T-helper 22 cell (primary cell): ENCODE measurements at places on chromosomes 12 and 14.
A peak's percentile ranks its signal among the peaks of the same experiment; 100 is the strongest.

DNA sequence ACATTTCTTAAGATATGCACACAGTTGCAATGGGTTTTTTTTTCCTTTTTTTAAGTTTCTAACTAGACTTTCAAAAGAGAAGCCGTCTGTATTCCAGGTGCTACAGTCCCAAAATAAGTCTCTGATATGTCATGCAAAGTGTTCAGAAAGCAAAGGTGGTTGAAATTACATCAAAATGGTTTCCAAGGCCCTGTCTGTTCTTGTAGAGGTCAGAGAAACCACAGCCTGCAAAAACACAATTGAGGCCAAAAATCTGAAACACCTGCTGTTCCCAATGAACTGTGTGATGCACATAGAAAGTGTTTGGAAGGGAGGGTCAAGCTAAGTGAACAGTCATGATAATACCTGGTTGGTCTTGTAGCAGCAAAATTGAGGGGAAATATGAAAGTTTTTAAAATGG, 91.0 kb downstream of the VRK1 start:
- no peak for DNase-seq

- no peak for DNase-seq
Measured at GRCh38 chr12:25084816-25085215, 110.1 kb downstream of the DNAI7 start.

GRCh38 chr12:98821866-98822265, 176.8 kb downstream of the APAF1 start:
- no peak for DNase-seq

DNA sequence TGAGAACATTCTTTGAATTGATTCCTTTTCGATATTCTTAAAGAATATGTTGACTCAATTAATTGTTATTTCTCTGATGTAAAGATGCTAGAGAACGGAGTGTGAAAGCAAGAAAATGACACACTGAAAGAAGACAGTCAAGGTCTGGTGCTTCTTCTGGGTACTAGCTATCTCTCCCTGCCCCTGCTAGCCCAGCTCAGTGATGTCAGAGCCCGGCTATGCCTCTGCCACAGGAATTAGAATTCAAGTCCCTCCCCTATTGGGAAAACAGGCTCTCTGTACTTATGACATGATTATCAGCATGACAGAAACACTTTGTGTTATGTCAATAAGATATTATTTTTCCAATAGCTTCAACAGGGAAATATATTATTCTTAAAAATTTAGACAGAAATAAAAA, 252.4 kb downstream of the KCNC2 start:
- no peak for DNase-seq

- DNase-seq: no peak
Measured at GRCh38 chr12:111715279-111715678, 29.4 kb downstream of the ACAD10 start.

GRCh38 chr12:52924764-52925716, 20.2 kb upstream of the KRT8 start:
- DNase-seq: no peak

DNA sequence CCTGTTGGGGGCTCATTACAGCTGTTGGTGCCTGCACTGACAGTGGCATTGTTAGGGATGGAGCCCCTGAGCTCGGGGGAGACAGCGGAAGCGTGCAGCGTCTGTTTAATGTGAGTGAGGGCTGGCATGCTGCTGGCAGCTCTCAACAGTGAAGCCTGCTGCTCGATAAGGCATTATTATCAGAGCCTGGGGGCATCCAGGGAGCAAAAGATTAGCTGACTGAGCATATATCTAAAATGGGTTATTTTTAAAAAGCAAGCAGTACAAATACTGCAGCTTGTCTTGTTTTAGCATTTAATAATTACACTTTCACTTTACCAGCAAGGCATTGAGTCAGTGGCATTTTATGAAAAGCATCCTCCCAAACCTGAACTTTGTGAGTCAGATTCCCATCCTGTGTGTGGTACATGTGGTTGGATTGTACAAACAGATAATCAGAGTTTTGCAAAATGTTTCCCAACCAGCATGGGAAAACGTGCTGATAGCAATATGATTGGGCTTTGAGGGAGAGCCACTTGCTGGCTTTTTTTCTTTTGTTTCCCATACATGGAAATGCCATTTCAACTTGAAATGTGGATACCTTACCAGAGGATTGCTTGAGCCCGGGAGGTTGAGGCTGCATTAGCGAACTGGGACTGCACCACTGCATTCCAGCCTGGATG, 150.8 kb downstream of the PRKCH start:
- DNase-seq: peak; percentile 53

DNA sequence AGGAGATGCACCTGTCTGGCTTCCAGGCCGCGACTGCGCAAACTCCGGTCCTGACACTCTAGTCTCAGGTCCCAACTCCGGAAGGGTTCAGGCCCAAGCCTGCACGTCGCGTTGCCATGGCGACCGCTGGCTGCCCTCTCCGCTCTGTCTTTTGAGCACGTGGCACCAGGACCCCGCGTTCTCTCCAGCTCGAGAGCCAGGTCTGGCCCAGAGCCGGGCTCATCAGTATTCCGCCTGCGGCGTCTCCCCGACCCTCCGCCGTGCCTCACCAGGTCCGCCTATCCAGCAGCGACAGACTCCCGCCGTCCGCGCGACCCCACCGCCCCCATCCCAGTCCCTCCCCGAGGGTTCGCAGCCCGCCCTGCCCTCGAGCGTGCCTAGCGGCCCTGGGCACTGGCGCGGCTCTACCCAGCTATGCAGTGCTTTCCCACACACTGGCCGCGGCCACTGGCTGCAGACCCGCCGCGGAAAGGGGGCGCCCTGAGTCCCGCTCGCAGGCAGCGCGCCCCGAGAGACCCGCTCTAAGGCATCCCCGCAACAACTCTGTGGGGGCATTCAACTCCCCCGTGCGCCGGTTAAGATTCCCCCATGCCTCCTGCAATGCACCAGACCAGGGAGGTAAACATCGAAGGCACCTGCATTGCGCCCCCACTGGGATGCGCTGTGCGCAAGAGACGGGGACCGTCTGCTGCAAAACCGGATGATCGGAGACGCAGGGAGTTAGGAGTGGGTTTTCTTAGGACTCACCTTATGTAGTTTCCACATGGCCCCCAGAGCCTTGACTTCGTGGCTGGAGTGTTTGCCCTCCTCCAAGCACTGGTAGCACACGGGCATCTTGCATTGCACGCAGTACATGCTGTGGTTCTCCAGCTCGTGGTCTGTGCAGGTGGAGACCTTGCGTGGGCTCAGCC, 1.3 kb downstream of the TRIM9 start:
- DNase-seq: no peak

GRCh38 chr14:92484132-92484823, 29.3 kb upstream of the RIN3 start:
- DNase-seq: no peak

- no peak for DNase-seq
Measured at GRCh38 chr12:113466454-113467141, 5.1 kb downstream of the LHX5 start.

GRCh38 chr12:92199819-92200576, 54.4 kb upstream of the BTG1 start:
- DNase-seq: no peak

GRCh38 chr14:21723431-21724045, 49.9 kb upstream of the OR4E1 start:
- DNase-seq: peak; percentile 11

GRCh38 chr12:24102676-24103075, 153.2 kb upstream of the SOX5 start:
- DNase-seq: no peak

DNA sequence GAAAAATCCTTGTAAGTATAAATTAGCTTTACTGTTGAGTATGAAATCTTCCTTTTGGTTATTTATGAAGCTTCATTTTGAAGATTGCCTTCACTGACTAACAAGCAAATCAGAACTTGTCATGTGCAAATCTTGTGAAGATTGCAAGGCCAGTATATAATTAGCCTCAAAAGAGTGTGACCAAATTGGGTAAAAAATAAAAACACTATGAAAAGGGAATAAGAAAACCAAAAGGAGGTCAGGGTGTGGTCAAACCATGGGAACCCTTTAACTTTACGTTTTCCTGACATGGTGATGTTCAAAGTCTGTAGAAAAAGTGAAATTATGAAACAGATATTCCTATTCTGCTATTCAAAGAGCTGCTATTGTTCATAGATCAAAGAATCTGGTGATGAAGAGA, 230.3 kb downstream of the BCAT1 start:
- no peak for DNase-seq

- DNase-seq: no peak
Measured at GRCh38 chr12:6620137-6620884, 13.1 kb upstream of the CHD4 start.

DNA sequence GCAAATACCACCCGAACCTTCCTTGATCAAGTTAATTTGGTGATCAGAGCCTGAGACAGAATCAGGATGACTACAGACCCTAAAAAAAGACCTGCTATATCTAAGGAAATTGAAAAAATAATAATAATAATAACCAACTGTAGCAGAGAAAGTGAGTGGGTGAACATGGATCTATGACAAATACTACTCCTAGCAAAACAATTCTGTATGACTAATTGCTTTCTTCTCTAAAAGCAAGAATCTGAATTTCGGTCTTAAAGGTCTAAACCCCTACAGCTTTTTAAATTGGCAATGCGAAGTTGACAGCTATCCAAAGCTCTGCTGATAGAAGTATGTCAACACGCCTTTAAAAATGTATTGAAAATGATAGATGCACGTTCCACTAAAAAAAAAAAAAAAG, 102.2 kb downstream of the PRKAB1 start:
- no peak for DNase-seq

- DNase-seq: no peak
Measured at GRCh38 chr14:104681689-104682074, 7.7 kb upstream of the INF2 start.
